NCI-H1417 treated with DMSO at 0.1 percent for 48 hours (cell line): ENCODE measurements at places on chromosomes 7 and 10.

DNA sequence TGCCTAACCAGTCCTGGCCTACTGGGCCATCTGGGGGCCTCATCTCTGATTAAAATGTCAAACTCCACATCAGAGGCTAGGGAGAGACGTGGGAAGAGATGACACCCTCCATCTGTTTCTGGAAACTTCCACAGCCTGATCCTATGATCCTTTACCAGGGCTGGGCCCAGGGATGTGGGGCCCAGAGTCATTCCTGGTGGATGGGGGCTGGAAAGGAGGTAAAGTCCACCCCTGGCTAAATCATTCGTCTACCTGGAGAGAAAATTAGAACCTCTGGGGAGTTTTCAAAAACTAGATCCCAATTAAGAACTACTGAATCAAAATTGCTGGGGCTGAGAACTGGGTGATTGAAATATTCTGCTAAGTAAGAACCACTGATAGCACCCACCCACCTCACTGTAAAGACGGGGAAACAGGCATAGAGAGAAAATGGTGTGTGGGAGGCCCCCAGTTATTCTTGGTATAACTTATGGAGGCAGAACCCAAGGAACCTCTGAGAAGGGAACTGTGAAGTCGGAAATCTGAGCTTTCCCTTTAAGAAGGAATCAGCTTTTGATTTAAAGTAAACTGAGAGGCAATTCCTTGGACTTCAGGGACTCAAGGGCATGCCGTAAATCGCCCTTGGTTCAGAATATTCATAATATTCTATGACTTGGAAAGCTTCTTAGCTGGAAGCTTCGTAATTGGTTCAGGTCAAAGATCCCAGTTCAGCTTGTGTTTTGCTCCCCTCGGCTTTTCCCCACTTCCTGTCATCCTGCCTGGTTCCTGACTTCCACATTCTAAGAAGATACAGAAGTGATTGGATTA is 53.1 kb downstream of the PRKAG2 start:
- no peak for DNase-seq

GRCh38 chr7:138978541-138979184 is 2.5 kb downstream of the KIAA1549 start:
- no peak for DNase-seq

GRCh38 chr10:11320809-11321520 is 290.5 kb downstream of the USP6NL start:
- no peak for DNase-seq

GRCh38 chr10:62746951-62747729 is 57.4 kb upstream of the ADO start:
- no peak for DNase-seq

GRCh38 chr10:112689327-112690072 is 242.5 kb downstream of the VTI1A start:
- no peak for DNase-seq

- no peak for DNase-seq
Observed at GRCh38 chr10:95837783-95838182, 70.0 kb upstream of the CC2D2B start.

DNA sequence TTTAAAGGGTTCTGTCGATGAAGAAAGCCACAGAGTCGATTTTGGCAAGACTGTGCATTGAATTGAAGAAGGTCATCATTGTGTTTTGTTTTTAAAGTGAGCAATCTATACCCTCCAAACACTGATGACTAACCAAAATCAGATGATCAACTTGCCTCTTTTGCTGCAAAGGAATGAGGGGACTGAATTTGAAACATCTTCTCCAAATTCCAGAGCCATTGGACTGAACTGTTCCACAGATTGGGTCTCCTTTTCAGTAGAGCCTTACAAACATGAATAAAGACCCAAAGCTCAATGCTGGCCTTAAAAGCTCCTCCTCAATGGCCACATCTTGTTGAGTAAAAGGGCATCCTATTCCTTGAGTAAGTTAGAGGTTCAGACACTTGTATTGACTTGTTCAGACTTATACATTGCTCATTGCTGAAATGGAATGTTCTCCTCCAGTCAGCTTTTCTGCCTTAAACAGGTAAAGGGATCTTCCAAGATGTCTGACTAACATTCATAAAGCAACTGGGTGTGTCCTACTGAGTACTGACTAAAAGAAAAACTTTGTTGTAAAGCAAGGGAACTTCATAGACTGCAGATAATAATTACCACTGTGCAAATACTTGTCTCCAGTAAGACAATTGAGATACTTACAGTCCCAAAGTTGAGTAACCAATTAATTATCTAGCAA is 630.6 kb downstream of the KCNMA1 start:
- DNase-seq: no peak

DNA sequence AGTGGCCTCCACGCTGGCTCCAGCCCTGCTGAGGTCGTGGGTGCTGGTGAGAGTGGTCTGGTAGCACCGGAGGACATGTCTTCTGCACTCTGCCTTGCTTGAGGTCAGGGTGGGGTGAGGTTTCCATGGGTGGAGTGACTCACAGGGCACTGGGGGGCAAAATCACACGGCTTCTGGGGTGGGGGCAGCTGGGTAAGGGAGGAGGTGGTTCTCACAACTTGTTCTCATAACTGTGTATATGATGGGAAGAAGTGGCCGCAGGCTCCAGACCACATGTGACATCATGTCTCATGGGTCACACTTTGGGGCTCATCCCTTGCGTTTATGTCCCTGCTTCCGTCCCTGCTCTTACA is 884 bp upstream of the PRF1 start:
- DNase-seq: no peak

GRCh38 chr10:80272793-80273522 is 16.5 kb downstream of the MAT1A start:
- DNase-seq: no peak

- DNase-seq: no peak
Observed at GRCh38 chr7:37441386-37441760, 7.3 kb downstream of the ELMO1 start.

GRCh38 chr7:131328377-131329175 is 900 bp downstream of the MKLN1 start:
- no peak for DNase-seq

DNA sequence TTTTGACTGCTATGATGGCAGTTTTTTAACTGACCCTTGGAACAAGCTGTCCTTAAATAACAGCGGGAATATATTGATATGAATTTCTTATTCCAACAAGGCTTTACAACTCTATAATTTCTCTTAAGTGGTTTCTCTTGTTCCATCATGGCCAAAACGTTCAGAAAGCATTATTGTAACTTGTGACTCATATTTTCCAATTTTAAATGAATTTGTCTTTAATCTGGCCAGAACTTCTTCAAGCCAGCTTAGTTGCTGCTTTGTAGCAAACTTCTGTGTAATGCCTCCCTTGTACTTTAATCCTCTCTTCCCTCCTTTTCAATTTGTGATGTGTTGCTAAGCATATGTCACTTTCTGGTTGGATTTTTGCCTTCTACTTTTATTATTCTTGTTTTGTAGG is 271.9 kb downstream of the KIF20B start:
- no peak for DNase-seq

DNA sequence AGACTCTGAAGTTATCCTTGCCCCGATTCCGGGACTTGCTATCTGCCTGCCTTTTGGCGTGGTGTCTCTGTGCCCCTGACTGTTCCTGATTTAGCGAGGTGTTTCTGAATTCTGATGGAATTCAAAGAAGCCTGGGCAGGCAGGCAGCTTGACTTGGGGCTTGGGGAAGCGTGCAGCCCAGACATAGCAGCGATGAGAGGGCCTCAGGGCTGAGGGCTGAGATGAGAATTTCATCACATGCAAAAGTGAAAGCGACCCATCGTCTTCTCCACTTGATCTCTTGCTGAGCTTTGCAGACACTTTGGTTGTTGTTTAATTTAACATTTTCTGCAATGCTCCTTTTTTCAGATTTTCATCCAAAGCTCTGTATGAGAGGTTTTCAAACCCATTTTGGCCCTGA is 57.8 kb downstream of the TCF7L2 start:
- DNase-seq: no peak

GRCh38 chr7:158549176-158549615 is 38.4 kb downstream of the PTPRN2 start:
- no peak for DNase-seq

GRCh38 chr7:16730937-16731336 is 22.6 kb upstream of the TSPAN13 start:
- DNase-seq: no peak

- no peak for DNase-seq
Observed at GRCh38 chr10:132808383-132809231, 22.7 kb upstream of the NKX6-2 start.

- no peak for DNase-seq
Observed at GRCh38 chr7:124764847-124765400, 668 bp downstream of the GPR37 start.

GRCh38 chr10:85647741-85648140 is 718.9 kb downstream of the GRID1 start:
- no peak for DNase-seq

DNA sequence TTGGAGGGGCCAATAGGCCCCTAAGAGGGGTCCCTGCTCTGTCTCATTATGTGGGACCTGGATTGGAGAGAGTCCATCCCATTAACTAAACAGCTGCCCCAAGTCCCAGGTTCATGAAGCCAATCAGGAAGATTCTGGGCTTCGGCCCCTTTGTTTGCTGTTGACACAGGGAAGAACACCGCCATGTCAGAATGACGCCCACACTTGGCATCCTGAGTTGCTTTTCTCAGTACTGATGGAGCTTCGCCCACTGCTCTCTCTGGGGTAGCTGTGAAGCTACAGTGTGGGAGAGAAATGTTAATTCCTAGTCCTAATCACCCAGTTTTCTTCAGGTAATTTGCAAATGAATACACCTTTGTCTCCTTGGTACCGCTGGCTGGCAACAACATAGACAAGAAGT is 264.7 kb downstream of the GLRX3 start:
- DNase-seq: no peak

GRCh38 chr10:86447432-86447831 is 74.2 kb downstream of the WAPL start:
- no peak for DNase-seq

DNA sequence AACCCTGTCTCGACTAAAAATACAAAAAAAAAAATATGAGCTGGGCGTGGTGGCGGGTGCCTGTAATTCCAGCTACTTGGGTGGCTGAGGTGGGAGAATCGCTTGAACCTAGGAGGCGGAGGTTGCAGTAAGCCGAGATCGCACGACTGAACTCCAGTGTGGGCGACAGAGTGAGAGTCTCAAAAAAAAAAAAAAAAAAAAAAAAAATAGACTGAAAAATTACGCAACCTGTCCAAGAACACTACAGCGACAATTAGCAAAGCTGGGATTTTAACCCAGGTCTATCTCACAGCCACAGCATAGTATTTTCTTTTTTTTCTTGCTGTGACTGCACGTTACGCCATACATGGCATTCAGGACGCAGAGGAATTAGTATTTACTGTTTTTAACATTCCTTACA is 1.1 kb upstream of the RABGEF1 start:
- no peak for DNase-seq

DNA sequence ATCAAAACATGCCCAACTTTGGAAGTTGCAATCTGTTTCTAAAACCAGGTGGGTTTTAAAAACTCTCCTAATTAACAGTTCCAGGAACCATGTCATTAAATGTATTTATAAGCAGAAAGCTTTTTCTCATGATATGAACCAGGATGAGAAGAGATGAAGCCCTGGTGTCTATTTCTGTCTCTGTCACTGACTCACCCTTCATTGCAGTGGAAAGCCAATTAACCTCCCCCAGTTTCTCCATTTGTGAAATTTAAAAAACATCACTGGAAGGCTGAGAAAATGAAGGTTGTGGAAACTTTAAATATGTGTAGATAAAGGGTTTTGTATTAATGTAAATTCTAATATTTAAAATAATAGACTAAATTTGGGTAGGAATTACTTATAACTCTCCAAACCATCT is 1088.0 kb downstream of the SORCS1 start:
- DNase-seq: no peak

GRCh38 chr7:104790440-104790839 is 223.6 kb upstream of the KMT2E start:
- DNase-seq: no peak

DNA sequence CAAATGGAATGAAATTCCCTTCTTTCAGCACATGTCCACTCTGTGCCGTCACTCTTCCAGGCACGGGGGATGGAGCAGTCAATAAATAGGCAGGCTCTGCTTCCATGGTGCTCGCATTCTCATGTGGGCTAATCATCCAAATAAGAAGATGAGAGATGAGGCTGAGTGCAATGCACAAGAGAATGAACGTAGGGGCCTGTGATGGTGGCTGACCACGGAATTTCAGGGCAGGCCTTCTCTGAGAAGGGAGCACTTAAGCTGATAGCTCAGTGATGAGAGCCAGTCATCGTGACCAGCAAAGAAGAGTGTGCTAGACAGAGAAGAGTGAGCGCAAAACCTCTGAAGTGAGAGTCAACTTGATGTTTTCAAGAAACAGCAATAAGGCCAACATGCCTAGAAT is 47.9 kb downstream of the TAF3 start:
- no peak for DNase-seq

DNA sequence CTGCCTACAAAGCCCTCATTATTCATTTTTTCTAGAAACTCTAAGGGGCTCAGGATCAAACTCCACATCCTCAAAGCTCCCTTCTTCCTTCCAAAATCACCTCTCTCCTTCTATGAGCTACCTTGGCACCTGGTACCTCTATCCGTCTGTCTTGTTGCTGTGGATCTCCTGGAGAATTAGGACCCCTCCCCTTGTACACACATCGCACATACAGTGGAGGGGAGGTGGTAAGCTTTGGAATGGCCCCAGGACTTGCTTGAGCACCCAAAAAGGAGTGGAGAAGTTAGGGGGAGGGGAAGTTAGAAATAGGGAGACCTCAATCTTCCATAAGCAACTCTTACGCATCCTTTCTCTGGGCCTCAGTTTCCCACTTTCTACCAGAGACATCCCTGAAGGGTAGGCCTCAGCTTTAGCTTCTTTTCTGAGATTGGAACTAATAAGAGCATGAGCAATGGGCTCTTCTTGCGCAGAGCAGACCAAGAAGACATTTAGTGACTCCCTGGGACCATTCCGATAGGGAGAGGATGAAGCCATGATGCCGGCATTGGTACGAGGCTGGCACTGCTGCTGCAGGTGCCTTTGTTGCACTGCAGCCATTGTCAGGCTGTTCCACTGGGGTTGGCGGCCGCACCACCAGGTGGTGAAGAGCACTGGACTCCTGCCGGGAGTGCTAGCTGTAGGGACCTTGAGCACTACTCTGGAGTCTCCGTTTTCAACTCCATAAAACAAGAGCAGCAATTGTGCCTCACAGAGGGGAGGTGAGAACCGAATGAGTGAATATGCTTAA is 4.5 kb downstream of the CYP26C1 start:
- no peak for DNase-seq

DNA sequence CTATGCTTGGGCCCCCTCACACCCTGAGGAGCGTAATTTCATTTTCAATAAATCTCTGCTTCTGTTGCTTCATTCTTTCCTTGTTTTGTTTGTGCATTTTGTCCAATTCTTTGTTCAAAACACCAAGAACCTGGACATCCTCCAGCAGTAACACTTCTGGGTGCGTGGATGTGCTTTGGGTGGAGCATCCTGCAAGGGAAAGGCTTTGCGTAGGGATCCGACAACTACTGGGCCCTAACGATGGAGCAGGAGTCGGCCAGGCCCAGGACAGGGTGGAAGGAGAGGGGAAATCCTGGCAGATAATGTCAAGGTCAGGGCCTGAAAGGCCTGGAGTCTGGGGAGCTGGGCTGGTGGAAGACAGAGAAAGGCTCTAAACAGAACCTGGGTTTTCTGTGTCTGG is 231.8 kb downstream of the ADAM12 start:
- no peak for DNase-seq
